BE2C (cell line): ENCODE measurements at places on chromosomes 1 and 21.

- DNase-seq = no peak
Measured at GRCh38 chr1:33562563-33562962, 90.1 kb downstream of the ZSCAN20 start.

DNA sequence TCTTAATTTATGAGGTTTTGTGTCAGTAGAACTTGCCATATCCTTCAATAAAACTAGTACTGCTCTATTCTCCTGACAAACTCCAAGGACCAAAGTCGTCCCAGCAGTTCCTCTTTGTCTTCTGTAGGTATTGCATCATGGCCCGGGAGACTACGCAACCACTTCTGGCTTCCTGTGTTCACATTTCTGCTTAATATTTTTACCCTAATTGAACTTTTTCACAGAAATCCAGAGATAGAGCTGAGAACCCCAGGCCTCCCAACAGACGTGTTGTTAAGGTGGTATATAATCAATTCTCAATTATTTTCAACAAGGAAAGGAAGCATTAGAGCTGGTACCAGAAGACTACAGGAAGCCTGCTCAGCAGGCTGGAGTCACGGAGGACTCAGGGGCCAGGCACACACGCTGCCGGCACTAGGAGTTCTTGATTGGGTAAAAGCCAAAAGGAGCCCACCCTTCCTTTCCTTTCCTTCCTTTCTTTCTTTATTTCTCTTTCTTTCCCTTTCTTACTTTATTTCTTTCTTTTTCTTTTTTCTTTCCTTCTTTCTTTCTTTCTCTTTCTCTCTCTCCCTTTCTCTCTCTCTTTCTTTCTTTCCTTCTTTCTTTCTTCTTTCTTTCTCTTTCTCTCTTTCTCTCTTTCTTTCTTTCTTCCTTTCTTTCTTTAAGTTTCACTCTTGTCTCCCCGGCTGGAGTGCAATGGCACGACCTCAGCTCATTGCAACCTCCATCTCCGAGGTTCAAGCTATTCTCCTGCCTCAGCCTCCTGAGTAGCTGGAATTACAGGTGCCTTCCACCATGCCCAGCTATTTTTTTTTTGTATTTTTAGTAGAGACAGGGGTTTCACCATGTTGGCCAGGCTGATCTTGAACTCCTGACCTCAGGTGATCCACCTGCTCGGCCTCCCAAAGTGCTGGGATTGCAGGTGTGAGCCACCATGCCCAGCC, 173.7 kb downstream of the ZBTB18 start:
- no peak for DNase-seq

- no peak for DNase-seq
Measured at GRCh38 chr1:182210417-182210816, 148.9 kb upstream of the ZNF648 start.

- DNase-seq = no peak
Measured at GRCh38 chr1:189960769-189961168, 516.9 kb downstream of the BRINP3 start.

DNA sequence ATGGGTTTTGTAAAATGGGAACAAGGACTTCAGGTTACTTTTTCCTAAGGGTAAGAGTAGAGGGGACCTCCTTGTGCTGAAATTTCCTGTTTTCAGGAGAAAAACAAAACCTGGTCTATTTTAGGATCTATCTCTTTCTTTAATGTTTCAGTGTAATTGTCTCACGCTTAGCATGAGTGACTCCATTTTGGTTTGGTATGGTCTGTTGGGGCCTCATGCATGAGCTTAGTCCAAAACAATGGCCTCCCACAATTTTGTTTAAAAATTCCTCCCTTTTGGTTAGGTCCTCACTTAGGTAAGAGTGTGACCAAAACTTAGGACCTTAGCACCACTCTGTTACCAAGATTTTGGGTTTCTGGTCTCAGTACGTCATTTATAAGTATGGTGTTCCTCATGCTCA, 67.2 kb upstream of the TEKT2 start:
- no peak for DNase-seq

- peak; percentile 80 for DNase-seq
Measured at GRCh38 chr1:25103164-25103795, 129.0 kb downstream of the SYF2 start.

DNA sequence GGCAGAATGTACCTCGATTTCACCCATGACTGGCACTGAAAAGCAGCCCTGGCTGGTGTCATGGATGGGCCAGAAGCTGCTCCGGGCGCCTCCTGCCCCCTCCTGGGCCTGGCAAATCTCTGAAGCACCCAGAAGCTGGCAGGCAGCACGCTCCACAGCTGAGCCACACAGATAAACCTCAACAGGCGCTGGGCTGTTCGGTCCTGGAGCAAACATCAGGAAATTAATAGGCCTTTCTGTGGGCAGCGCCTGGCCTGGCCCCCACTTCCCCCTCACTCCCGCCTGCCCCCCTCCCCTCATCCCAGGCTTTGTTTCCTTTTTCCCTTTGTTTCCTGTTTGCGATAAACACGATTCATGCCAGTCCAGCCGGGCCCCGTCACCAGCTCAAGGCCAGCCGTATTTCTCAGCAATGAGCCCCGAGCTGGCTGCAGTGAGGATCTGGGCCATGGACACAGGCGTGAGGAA, 20.1 kb upstream of the DISP3 start:
- peak; percentile 51 for DNase-seq

DNA sequence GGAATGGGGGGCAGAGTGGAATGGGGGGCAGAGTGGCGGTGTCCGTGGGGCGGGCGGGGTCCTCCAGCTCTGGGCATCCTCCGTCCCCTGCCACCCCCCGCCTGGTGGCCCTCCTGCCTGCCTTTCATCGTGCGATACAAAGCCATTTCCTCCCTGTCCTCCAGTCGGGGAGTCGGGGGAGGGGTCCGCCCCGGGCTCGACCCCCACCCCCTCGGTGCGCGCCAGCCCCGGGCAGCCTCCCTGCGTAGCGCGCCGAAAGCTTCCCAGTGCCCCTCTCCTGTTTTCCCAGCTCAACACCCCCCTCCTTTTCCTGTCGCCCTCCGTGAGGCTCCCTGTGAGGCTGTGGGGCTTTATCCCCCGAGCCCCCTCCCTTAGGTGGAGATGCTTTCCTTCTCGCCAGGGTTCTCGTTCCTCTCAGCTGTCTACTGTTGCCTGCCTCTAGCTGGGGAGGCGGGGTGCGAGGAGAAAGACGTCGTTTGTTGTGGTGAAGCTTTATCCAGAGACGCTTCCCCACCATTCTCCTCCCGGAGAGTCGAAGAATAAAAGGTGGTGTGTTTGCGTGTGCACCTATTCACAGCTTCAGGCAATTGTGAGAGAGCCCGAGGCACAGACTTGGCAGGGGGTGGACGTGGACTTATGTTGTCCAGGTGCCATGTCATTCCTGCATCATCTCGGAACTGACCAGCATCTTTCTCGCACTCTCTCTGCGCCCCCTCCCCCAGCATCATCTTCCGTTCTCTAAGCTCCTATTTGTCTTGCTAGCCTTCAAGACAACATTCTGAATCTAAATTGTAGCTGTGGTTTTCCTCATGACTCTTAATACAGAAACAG, 848 bp downstream of the DNM3 start:
- peak; percentile 12 for DNase-seq

- DNase-seq = no peak
Measured at GRCh38 chr1:64437453-64437852, 32.5 kb upstream of the CACHD1 start.

DNA sequence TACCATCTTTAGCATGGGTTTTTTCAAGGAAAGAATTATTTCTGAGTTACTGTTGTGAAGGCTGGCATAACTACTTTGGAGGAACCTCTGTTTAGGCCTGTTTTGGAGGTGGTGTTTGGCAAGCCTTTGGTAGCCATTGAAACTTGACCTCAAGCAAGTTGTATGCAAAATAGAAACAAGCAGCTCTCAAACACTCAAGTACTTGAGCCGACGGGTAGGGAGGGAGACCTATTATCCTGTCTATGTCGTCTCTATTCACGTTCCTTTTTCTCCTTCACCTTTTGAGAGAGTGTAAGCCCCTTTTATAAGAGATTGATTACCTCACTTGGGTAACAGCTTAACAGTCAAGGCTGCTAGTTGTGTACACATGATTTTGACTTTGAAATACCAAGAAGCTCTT, 878.3 kb upstream of the CXADR start:
- no peak for DNase-seq

DNA sequence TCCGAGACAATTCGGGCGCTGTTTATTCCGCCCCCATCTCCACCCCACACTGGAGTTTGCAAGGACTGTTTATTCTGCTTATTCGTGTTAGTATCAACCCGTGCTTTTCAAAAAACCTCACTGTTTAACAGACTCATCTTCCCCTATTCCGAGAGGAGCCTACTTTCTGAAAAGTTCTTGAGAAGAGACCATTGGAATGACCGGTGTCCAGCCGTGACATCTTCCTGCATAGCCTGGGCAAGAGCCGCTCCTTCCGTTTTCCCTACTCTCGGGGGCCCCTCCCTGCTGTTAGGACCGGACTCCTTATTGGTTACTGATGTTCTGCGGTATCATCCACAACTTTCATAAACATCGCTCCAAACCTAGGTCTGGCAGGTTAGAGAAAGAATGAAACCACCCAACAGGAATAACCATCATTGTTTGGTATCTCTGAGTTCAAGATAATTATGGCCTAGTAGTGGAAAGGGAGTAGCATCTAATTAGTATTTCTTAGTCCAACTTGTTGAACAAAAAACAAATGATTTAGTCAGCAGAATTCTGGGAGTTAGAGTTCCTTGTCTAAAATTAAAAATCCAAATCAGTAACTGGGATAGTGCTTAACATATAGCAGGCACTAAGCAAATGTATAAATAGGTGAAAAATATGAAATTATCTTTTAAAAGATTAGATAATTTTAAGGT, 837 bp downstream of the STXBP3 start:
- peak; percentile 81 for DNase-seq

- DNase-seq = no peak
Measured at GRCh38 chr1:201013031-201013485, 10.5 kb downstream of the KIF21B start.

DNA sequence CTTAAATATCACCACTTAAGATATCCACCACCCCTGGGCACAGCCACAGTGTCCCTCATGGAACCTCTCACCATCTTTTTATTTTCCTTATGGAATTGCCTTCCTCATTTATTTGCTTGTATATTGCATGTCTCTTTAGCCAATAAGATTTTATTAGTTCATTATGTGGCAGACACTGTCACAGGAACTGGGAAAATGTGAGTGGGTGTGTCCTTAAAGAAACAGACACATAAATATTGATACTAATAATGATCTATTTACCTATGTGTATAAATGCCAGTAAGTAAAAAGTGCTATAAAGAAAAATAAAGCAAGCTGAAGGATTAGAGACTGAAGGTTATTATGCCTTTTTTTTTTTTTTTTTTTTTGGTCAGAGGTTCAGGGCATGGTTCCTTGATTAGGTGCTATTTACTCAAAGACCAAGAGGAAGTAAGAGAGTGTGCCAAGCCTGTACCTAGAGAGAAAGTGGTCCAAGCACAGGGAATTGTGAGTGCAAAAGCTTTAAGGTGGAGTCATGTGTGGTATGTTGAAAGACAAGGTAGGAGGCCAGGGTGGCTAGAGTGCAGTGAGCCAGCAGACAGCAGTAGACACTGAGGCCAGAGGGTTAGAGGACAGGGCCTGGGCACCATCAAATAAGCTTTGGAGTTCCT, 589.0 kb downstream of the USP25 start:
- no peak for DNase-seq

DNA sequence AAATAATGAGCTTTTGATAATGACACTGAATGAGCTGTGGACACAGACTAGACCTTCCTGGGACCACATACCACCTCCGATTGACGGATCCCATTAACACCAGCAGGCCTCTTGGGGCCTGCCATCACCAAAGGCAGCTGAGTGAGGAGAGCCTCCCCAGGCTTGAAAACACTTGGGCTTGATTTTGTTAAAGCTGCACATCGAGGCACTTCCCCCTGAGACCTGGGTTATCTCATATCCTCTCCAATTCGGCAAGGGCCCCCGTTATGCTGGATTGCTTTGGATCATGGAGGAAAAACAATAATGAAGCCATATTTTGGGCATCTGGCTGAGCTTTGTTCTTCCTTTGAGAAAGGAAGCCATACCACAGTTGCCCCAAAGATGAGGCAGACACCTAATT, 143.0 kb downstream of the AJAP1 start:
- DNase-seq = no peak

- DNase-seq = no peak
Measured at GRCh38 chr1:178544531-178544930, 31.6 kb downstream of the TEX35 start.

DNA sequence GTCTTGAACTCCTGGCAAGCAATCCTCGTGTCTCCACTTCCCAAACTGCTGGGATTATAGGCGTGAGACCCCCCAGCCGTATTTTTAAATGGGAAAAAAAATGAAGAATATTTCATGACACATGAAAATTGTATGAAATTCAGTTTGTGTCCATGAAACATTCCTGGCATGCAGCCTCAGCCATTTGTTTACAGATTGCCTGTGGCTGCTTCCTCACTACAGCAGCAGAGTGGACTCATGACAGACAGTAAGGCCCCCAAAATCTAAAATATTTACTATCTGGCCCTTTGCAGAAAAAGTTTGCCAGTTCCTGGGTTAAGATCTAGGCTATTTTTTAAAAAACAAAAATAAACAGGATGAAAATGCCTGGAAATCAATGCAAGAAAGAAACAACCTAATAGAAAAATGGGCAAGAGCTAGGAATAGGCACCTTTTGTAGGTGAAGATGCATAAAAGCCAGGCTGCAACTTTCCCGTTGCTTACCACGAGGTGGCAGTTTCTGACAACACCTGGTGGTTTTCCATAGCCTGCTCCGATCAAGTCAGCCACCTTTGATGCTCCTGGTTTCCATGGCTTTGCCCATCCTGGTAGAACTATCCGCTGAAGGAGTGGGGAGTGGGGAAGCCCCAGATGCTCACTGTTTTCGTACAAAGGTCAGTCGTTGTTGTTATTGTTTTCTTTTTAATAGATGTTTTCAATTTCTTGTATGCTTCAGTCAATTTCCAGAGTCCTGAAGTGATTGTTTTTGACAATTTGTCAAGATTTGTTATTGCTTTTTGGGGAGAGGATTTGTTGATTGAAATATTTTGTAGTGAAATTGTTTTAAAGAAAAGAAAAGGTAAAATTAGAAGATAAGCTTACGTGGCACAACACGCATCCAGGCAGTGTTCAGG, 24.3 kb downstream of the UBE2Q1 start:
- peak; percentile 60 for DNase-seq

DNA sequence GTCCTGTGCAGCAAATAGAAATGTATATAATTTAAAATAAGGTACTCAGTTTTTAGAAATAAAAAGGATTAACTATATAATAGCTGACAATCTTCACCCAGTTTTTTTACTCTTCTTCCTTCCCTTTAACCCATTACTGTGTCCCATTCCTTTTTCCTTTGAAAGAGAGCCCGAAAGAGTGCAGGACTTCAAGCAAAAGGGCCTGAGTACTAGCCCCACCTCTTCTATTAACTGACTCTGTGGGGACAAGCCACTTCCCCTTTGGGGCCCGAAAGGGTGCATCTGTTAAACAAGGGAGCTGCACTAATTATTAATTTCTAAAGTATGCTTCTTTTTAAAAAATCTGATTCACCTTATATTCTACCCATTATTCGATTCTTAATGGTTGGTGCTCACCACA, 3.3 kb downstream of the USP24 start:
- DNase-seq = no peak

DNA sequence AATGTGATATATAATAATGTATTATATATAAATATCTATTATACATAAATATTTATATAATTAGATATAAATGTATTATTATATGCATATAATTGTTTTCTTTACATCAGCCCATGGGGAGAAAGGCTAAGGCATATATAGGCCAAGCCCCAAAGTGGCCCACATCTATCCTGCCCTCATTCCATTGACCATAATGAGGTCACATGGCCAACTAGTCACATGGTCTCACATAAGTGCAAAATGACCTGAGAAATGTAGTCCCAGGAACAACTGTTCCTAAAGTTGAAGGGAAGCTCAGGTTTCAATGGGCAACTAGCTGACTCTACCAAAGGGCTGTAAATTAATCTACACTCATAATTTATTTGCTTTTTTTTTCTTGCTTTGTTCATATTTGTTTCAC, 14.5 kb upstream of the CCDC185 start:
- DNase-seq = no peak
